ENCODE measurements at places on chromosomes 16 and 17.

GRCh38 chr17:10773391-10773790 is 30.5 kb downstream of the TMEM238L start:
- DNase-seq: no peak

- no peak for DNase-seq
Observed at GRCh38 chr16:65418435-65418834, 296.6 kb upstream of the CDH11 start.

GRCh38 chr16:56732832-56733231 is 2.9 kb downstream of the NUP93 start:
- DNase-seq: peak; percentile 13

DNA sequence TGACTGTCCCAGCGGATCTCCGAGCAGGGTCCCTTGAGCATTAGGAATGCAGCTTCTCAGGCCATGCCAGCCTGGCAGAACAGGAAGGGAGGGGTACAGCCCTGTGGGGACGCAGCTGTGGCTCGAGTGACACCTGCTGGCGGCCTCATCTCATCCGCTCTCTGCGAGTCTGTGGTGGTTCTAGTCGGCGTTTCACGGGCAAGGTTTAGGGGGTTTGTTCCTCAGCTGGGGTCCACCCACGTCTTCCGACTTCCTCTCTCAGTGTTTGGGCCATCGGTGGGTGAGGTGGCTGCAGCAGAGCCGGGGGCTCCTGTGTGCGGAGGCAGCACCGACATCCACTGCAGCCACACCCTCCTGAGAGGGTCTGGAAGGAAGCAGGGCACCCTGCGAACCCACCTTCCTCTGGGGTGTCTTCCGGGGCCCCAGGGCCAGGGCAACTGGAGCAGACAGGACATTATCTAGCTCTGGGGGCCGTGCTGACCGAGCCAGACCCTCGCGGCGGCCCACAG is 33.3 kb downstream of the JPH3 start:
- peak; percentile 51 for DNase-seq

DNA sequence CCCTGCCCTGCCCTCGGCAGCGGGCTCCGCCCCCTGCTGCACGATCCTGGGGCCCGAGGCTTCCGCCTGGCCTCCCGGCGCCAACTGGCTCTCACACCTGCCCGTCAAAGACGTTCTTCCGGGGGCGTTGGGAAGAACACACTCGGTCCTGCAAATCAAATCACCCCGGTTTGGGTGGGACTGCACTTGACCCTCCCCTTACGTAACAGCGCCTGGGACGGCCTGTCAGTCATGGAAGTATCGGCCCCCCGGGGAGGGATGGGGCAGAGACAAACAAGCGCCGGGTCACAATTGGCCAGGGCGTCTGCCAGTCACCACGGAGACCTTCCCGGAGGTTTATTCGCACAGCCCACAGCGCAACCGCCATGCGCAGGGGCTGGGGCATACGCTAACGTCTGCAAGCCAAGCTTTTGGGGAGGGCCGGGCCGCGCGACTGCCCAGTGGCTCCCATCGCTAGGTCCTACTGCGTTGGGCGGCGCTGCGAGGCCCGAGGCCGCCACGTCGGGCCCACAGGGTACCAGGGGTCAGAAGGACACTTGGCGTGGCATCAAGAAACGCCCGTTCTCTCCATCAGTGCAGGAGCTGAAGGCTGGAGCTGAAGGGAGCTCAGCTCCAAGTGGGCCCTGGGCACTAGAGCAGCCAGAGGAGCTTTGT is 388 bp upstream of the AKTIP start:
- peak; percentile 100 for DNase-seq

DNA sequence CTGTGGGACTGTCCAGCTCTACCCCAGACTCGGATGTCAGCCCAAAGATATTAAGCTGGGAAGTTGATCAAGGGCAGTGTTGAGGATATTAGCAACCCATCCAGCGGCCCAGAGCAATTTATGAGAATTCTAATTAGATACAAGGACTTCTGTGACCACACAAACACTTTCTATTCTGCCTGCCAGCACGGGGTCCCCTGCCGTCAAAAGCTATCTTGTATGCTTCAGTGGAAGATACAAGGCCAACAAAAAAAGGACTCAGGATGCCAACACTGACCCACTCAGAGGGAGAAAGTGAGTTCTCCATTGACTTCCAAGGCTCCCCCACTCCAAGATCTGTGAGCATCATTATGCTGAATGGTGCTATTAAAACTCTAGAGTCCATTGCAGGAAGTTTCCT is 390.7 kb downstream of the GRIN2A start:
- DNase-seq: no peak

- no peak for DNase-seq
Observed at GRCh38 chr16:88780142-88781062, 4.6 kb downstream of the PIEZO1 start.

GRCh38 chr16:74280448-74280847 is 16.2 kb upstream of the PSMD7 start:
- DNase-seq: no peak

DNA sequence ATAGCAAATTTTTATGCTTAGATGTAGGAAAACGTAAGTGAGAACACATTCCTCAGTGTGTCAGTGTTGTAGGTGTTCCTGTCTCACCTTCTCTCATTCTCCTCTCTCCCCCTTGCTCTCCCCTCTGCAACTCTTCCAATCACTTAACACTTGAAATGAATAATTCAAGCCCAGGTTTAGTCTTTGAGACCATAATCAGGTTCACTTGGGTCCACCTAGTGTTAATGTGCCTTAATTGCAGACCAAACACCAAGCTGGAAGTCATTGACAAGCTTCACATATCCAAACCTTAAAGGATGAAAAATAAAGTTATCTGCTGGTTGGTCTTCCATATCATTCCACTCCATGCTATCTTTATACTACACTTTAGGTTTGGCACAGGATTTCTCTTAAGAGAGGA is 37.0 kb downstream of the STXBP4 start:
- DNase-seq: peak; percentile 5

GRCh38 chr17:62790564-62790986 is 17.5 kb downstream of the MARCHF10 start:
- no peak for DNase-seq

DNA sequence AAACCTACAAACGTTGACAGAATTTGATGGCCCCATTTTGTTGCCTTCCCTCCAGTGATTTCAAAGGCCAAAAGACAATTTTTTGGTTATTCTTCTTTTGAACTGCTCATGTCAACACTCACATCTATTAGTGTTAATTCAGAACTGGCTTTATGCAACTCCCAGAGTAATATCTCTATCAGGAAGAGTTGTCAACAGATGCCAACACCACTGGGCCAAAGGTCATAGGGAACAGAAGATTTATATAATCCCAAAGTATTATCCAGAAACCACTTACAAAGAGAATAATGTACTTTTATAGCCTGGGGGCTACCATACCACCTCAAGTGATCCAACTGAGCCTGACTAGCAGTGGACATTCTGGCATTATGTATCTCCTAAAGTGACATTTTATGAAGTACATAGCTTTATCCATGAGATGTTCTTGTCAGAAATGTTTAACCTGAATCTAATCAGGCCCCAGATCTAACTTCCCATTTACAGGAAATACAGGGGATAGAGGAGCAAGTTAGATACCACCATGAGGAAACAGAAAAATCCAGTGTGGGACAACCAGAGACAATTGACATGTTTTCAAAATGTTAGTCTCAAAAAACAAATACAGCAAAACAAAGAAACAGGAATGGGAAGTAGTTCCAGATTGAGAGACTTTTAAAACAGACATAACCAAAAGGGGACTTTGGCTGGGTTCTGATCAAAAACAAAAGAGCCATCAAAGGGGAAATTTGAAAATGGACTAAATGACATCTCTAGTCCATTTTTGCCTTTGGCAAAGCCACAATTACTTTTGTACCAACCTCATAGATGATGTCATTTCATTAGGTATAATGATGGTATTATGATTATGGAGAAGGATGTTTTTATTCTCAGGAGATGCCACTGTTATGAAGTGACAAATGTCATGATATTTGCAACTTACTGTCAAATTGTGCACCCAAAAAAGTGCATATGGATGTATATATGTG is 18.5 kb downstream of the FAM117A start:
- DNase-seq: no peak

GRCh38 chr16:88298181-88298832 is 84.5 kb upstream of the ZNF469 start:
- DNase-seq: no peak

DNA sequence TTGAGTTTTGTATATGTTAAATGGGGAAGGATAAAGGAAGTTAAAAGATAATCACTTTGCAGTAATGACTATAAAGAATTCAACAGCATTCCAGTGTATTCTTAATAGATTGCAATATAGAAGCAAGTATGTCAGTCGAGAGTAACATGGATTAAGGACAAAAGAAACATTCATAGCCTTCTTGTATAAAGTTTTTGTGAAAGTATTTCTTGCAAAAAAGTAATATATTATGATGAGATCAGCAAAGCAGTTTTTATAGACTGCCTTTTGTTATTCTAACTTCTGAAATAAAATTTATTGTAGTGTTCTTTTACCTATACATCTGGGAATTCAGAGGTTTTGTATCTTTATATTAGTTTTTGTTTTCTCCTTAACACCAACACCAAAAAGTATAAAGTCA is 184.9 kb upstream of the RBL2 start:
- no peak for DNase-seq

GRCh38 chr16:53614346-53614745 is 89.3 kb downstream of the RPGRIP1L start:
- DNase-seq: peak; percentile 3

DNA sequence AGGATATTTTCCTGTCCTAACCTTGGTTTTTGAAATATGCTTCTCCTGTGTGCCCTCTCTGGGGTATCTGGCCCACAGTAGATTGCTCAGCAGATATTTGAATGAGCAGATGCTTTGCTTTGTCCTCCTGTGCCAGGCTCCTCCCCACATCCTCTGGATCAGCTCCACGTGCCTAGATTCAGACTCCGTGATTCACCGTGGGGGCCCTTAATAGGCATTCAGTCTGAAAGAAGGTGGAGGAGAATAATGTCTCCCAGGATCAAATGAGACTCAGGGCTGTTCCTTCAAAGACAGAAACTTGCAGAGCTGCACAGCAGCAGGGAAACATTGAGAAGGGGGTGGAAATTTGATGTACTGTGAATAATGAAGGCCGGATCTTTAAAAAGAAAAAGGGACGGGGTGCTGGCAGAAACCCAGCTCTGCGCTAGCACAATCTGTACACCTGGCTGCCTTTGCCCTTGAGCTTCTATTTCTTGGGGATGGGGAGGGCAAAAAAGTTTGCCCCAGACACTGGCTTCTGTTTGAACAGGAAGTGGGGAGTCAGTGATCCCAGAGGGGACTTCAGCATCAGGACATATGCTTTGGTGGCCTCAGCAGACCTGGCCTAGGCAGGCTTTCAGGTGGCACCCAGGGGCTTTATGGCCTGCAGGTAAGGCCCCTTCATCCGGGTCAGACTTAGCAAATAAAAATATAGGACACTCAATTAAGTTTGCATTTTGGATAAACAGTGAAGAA is 15.9 kb upstream of the SLC12A3 start:
- DNase-seq: no peak

GRCh38 chr16:52393448-52393847 is 153.5 kb downstream of the TOX3 start:
- DNase-seq: no peak

DNA sequence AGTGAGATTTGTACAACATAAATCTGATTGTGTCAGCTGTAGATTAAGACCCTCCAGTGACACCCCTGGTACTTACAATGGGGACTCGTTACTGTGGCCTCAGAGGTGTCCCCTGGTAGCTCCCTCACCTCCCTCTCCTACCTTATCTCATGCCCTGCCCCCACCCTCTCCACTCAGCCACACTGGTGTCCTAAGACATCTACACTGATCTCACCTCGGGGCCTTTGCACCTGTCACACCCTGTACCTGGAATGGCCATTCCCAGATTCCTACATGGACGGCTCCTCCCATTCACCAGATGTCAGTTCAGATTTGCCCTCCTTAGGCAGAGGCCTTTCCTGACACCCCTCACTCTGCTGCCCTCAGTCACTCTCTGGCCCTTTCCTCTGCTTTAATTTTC is 319.3 kb downstream of the CPPED1 start:
- no peak for DNase-seq

DNA sequence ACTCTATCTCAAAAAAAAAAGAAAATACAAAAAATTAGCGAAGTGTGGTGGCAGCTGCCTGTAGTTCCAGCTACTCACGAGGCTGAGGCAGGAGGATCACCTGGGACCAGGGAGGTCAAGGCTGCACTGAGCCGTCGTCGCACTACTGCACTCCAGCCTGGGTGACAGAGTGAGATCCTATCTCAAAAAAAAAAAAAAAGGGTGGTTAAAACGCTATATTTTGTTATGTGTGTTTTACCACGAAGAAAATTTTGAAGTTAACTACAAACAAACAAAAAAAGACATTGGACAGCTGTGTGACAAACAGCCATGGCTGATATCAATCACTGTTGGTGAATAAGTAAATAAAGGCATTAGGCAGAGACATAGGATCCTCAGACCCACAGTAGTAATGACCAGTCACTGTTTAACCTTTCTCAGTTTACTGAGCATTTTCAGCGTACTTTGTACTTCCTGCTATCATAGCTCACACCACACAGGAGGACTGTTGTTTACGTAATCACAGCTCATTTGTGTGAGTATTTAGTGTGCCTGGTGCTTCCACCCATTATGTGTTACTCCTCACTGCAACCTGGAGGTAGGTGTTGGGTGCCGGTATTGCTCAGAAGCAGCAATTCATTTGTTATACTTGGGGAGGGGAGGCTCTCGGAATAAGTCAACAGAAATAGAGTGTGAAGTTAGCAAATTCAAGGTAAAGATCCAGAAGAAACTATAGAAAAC is 55.4 kb downstream of the COPRS start:
- no peak for DNase-seq

GRCh38 chr16:4089811-4090301 is 26.4 kb downstream of the ADCY9 start:
- DNase-seq: no peak

- DNase-seq: no peak
Observed at GRCh38 chr16:88793251-88793954, 8.4 kb upstream of the PIEZO1 start.

DNA sequence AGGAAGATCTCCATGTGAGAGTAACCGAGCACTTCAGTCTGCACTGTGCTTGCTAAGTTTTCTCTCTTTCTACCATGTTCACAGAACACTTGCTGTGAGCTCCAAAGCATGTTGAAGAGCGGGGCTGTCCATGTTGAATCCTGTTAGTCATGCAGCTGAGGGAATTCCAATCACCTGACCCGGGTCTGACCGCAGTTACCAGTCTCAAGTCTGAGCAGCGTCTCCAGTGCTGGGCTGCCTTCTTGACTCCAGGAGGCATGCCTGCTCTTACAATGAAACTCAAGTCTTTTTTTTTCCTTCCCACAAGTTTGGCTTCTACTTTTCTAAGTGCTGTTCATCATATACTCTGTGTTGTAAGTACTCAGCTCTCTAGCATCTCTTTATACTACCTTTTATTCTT is 44.3 kb downstream of the HOXB1 start:
- no peak for DNase-seq
